ENCODE measurements at places on chromosomes 3 and 15.

- DNase-seq, result no peak
Observed at GRCh38 chr3:15657016-15657415, 55.5 kb downstream of the BTD start.

- no peak for DNase-seq
Observed at GRCh38 chr15:90145259-90145658, 43.0 kb upstream of the IDH2 start.

DNA sequence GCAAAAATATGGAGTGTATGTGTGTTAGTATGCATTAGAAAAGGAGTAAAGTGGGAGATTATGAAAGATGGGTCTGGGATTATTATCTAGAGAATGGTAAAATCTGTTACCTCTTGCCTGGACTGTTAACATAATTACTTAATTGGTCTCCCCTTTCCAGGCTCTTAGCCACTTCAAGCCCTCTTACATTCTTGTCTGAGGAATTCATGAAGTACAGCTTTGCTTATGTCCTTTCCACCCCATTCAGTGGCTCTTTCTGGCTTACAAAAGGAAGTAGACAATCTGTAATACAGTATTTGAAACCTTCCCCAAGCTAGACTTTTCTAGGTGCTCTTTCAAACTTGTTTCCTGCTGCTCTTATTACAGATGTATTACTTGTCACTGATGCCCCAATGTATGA, 129.8 kb downstream of the MBNL1 start:
- no peak for DNase-seq

- no peak for DNase-seq
Observed at GRCh38 chr3:157104521-157104920, 55.4 kb downstream of the CCNL1 start.

DNA sequence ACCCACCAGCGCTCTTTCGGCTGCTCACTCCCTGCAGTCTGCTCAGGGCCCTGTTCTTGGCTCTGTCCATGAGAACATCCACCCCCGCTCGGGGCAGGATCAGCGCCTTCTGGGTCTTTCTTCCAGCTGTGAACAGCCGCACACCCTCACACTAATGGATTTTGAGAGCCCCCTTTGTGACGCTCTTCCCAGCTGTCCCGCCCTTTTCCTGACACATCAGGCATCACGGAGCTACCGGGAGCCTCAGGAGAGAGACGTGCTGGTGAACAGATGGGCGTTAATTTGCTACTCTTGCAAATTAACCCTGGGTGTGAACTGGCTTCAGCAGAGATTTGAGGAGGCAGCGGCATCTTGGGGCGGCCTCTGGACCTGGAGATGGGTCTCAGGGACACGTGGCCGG, 113.0 kb downstream of the TMEM266 start:
- no peak for DNase-seq

GRCh38 chr3:34258271-34258998, 460.0 kb downstream of the PDCD6IP start:
- DNase-seq, result no peak

DNA sequence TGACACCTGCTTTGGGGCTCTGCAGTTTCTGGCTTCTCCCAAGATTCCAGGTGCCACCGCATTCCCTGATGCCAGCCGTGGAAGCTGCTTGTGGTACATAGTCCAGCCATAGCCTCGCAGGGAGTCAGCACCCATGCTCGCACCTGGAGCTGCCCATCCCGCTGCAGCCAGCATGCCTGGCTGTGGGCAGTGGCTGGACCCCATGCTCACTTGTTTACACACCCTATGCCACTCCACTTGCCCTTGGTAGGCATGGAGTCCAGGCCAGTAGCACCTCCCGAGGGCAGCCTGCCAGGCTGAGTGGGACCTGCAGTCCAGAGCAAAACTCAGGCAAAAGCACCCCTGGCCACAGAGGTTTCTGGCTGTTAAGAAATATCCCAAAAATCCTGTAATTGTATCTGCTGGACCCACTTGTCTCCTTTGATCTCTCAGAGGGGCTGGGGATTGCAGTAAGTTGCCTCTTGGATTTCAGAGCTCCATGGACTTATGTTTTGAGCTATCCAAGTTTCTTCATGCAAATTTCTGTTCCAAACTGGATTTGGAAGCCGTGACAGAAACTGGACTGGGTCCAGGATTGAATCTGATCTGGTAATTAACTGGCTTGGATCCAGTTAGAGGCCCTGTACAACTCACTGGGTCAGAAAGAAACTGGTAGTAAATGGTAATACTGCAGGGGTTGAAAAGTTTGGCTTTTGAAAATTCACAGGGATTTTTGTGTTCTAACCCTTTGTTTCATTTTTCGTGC, 149.3 kb downstream of the FMN1 start:
- no peak for DNase-seq

DNA sequence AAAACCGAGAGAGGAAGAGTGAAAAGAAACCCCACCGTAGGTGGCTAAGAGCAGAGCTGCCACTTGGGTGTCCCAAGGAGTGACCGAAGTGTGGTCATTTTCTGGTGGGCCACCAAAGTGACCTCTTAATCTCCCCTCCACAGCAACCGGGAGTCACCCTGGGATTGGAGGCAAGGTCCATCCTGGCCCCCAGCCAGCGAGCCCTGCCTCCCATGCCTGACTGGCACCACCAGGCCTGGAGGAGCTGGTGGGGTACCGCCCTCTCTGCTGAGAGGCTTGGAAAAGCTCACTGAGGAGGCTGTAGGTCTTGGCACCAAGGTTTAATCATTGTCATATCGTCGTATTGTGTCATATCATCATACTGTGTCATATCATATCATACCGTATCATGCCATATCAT, 74.0 kb upstream of the TRPM1 start:
- no peak for DNase-seq

DNA sequence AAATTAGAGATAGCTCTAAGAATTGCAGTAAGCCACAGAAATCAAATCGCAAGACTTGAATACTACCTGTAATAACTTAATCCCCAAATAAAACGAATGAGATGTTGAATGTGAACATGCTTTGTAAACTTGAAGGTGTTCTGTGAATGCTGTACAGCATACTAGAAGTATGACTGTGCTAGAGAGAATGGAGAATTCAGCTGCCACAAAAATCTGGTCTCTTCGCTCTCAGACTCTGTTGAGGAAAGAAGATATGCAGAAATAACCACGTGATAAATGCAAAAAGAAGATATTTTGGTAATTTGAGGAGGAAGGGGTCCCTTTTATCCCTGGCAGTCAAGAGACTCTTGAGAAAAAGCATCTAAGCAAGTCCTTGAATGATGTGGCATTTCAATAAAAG, 37.3 kb downstream of the ZBTB38 start:
- no peak for DNase-seq

GRCh38 chr15:90161950-90162361, 39.2 kb upstream of the SEMA4B start:
- DNase-seq, result no peak

DNA sequence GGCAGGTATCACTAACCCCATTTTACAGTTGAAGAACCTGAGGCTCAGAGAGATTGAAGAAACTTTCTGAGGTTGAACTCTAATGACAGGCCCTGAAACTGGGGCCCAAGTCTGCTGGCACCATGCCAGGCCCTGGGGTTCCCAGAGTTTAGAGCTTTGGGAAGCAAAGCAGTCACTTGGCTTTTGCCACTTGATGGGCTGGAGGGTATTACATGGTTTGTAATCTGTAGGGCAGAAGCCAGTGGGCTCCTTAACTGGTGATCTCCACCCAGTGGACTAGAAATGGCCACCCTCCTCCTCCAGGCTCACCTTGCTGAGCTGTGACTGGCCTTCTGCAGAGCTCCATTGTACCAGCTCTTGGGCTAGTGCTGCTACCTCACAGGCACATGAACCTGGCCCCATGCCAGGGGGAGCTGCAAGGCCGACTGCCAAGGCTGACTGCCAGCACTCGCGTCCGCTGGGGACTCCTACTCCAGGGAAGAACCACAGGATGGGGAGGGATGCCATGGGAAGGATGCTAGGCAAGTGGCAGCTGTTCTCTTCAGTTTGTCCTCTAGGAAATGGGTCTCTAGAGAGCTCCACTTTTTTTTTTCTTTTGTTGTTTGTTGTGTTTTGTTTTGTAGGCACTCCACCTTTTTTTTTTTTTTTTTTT, 104.8 kb downstream of the ETFA start:
- no peak for DNase-seq

DNA sequence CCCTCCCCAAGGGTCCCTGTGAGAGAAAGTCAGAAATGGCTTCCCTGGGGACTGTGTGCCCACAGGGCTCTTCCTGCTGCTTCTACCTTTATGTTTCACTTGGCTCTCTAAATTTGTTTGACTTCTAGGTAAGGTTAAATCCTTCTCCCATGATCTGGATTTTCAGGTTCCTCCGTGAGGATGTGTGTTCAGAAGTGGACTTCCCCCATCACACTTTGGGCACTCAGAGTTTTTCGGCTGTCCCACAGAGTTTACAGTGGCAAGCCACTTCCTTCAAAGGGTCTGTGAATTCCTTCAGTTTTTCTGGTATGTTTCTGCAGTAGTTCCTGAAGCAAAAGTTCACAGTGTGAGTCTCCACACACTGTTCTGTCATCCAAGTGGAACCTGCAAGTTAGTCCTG, 30.9 kb upstream of the RARB start:
- no peak for DNase-seq

- DNase-seq, result no peak
Observed at GRCh38 chr15:61815356-61816083, 244.7 kb downstream of the VPS13C start.

DNA sequence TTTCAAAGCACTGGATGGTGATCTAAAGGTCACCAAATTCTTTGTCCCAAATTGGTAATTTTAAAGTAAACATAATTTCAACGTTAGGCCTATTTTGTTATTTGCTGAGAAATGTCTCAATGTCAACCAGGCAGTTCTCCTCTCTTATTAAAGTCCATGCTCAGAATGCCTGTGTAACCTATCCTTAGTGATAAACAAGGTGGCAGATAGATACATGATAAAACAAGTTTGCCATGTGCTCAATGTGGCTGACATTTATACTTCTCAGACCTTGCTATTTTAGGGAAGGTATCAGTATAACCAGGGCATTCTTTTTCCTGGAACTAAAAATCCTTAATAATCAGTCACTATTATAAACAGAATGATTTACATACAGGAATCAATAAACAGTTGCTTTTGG, 8.5 kb downstream of the MBNL1 start:
- no peak for DNase-seq

- DNase-seq, result no peak
Observed at GRCh38 chr15:36053746-36054145, 507.8 kb upstream of the DPH6 start.

DNA sequence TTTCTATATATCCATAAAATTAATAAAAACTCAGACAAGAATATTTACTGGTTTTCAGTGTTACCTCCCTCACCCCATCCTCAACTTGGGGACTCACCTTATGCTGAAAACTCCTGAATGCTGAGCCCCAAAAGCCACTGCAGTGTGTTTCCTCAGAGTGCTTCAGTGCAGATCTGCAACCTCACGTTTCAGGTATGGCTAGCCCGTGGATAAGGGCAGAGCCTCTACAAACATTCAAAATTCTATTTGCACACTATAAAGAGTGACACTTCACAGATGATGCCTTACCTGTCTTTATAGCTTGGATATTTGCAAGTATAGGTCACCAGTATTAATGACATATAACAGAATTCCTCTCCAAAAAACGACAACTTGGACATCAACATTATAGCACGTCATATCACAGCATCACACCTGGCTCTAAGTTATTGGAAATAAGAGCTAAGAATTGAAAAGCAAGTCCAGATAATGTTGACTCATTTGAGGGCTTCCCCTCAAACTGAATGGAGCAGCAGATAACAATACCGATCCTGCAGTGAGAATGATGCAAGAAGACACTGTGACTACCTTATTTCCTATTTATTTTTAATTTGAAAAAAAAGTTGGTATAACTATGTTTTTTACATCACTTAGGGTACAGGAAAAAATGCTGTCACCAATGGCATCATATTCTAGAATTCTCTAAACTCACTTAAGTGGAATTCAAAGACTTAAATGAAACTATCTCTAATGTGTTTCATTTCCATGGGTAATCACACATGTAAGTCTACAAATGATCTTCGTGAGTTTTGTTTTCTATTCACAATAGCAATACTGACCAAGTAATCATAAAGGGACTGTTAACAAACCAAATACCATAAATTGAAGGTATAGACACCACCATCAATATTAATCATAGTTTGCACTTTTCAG, 40.7 kb upstream of the RSL24D1 start:
- no peak for DNase-seq

DNA sequence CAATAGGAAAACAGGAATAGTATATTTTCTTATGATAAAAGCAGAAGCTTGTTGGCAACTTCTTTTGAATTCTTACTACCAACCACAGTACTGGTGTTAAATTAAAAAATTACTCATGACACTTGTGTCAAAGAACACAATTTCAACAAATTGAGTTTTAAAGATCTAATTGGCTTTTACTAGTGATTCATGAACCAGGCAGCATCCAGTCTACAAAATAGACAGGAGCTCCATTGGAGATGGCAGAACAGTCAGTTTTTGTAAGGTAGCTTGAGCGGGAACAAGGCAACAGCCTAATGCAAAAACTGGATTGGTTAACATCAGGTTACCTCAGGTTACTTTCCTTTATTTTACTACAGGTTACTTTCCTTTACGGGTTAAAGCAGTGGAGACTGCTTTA, 181.3 kb upstream of the THBS1 start:
- DNase-seq, result no peak

DNA sequence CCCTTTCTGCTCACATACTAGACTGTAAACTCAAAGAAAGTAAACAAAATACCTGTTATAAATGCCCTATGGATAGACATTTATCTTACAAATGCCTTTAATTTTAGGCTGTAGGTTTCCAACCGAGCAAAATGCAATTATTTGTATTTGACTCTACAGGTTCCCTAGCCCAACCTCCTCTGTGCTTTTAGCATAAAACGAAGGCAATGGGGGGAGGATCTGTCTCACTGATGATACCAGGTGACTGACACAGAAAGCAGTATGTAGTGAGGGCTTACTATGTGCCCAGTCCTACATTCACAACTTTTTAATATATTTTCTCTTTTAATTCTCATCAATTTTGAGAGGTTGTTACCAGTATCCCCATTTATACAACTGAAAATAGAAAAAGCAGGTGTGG, 87.4 kb downstream of the OXNAD1 start:
- DNase-seq, result no peak

GRCh38 chr3:33664195-33664594, 53.9 kb downstream of the CLASP2 start:
- no peak for DNase-seq

- no peak for DNase-seq
Observed at GRCh38 chr15:73464602-73465001, 21.6 kb downstream of the REC114 start.

- no peak for DNase-seq
Observed at GRCh38 chr15:74414081-74414580, 19.6 kb downstream of the SEMA7A start.

- DNase-seq, result no peak
Observed at GRCh38 chr15:60583946-60584345, 105.0 kb upstream of the ICE2 start.

GRCh38 chr3:15726881-15727280, 70.9 kb downstream of the ANKRD28 start:
- DNase-seq, result no peak

GRCh38 chr3:52136513-52136912, 17.7 kb downstream of the POC1A start:
- DNase-seq, result no peak

DNA sequence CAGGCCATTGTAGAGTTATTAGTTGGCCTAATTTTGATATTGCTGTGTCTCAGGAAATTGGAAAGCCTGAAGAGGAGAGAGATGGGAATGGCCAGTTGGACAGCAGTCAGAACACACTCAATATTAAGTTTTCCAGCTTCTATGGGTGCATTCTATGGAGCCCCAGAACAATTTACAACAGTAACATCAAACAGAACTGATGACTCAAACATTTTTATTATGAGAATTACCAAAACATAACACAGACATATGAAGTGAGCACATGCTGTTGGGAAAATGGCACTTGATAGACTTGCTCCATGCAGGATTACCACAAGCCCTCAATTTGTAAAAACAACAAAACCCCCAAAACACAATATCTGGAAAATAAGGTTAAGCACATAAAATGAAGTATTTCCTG, 104.3 kb downstream of the GADL1 start:
- no peak for DNase-seq
